ENCODE measurements at places on chromosomes 4 and X.

DNA sequence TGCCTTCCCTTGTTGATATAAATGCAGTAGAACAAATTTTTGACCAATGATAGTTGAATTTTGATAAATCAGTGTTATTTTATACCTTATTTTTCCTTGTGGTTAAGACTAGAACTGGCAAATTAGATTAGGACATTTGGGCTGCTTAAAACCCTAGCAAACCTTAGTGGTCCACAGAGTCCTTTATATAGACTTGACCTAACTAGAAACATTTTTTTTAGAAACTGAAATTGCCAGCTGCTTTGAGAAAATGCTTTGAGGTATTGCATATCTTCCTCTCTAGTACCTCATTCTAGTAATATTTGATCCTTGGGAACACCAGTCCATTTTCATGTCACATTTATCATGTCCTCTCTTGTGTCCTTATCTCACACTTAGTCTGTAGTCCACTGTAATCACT lies 580.3 kb downstream of the FSTL5 start:
- no peak for DNase-seq

GRCh38 chrX:119757979-119758730 lies at the start of gene SOWAHD:
Gene SOWAHD (plus strand): TSS chrX:119758588. CDS start chrX:119758668, 80 bp downstream.
- no peak for DNase-seq

DNA sequence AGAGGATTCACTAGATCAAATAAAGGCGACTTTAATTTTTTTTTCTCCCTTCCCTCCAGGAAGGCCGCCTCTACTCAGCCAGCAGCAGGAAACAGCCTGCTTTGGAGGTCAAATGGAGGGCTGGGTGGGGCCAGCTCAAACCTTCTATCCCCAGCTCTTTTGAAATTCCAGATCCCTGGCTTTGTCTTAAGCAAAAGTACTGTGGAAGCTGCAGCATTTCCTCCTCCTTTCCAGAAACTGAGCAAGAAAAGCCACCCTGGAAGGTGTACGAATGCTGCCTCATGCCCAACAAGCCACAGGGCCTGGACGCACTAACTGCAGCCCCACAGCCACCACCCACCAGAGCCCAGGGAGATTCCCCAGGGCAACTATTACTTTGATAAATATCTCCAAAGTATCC lies 55.1 kb upstream of the ZCCHC13 start:
- no peak for DNase-seq

DNA sequence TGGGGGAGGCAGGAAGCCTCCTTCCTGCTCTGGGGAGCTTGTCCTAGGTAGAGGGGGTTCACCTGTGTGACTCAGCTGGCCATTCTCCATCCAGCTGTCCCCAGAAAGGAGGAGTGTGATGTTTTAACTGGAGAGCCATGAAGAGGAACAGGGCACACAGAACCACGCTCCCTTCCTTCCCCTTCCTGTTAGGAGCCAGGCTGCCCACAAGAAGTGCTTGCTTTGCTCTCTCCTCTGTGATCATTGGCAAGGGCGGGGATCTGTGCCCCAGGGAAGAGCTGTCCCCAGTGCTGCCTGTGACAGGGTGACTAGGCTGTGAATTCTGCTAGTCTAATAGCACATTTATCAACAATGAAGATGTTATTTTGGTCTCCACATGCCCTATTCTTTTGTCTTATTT lies 169.6 kb upstream of the GATB start:
- no peak for DNase-seq

DNA sequence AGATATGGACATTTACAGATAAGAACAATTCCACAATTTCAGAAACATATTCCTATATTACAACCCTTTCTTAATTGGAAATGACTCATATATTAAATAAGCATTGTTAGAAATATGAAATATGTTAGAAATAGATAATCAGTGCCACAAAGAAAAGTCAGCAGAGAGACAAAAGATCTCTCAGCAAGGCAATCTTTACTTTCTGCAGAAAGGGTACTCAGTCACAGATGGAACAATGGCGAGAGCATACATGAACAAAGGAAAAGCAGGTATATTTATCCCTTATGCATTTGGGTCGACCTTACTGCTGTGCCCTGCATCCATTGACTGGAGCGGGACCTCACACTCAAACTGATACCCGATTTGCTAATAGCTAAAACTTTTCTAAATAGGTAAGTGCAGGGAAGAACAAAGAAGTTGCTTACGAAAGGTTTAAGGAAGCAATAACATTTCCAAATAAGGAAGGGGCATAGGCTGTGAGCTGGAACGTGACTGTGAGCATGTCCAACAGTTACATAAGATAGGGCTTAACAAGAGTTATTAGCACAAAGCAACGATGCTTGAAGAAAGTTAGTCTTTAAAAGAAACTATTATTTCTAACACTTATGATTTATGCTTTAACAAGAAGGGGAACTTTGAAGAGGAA lies 40.8 kb downstream of the MGARP start:
- DNase-seq = no peak

Measured in activated CD4-positive, alpha-beta T cell treated with anti-CD3 and anti-CD28 coated beads for 1 hour (primary cell).